ENCODE measurements at places on chromosomes 5 and 9. TPM values are rescaled to one million over a fixed set of nuclear protein-coding genes. Genes with fewer than 3 reads are reported as not detected.

RLN1 gene
- total RNA-seq = not detected

GPBP1 gene
- 40.1 TPM for total RNA-seq

DCP2 gene
- 13.6 TPM for total RNA-seq

FBP1 gene
- total RNA-seq = not detected

OR1J2 gene
- not detected for total RNA-seq

SMIM33 gene
- not detected for total RNA-seq

UBQLN1 gene
- 112 TPM for total RNA-seq

CDH12 gene
- total RNA-seq = not detected

TLX3 gene
- total RNA-seq = not detected

NDUFAF2 gene
- total RNA-seq = 78.1 TPM

HINT1 gene
- 488 TPM for total RNA-seq

CERCAM gene
- 36.1 TPM for total RNA-seq

ADAMTS6 gene
- total RNA-seq = 0.11 TPM

PCDHGB1 gene
- total RNA-seq = 2.1 TPM

SH3TC2 gene
- 0.29 TPM for total RNA-seq

DNLZ gene
- 36.9 TPM for total RNA-seq

SEMA5A gene
- not detected for total RNA-seq

ZDHHC11 gene
- total RNA-seq = 11.1 TPM

INSL4 gene
- 19.2 TPM for total RNA-seq

ADCY2 gene
- not detected for total RNA-seq

IL3 gene
- total RNA-seq = not detected

PCDHA7 gene
- total RNA-seq = 0.09 TPM
